ENCODE measurements at places on chromosomes 1 and 21.

DNA sequence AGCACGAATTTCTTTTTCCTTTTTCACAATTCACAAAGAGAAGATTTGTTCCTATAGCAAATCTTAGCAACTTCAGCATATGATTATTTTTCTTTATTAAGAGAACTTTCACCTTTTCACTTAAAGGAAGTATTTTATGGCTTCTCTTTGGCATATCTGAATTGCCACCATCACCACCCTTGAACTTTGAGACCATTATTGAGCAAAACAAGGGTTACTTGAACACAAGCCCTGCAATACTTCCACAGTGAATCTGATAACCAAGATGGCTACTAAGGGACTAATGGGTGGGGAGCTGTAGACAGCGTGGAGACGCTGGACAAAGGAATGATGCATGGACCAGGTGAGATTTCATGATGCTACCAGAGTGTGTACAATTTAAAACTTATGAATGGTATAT, 815.0 kb downstream of the LRRIQ3 start:
- no peak for DNase-seq

DNA sequence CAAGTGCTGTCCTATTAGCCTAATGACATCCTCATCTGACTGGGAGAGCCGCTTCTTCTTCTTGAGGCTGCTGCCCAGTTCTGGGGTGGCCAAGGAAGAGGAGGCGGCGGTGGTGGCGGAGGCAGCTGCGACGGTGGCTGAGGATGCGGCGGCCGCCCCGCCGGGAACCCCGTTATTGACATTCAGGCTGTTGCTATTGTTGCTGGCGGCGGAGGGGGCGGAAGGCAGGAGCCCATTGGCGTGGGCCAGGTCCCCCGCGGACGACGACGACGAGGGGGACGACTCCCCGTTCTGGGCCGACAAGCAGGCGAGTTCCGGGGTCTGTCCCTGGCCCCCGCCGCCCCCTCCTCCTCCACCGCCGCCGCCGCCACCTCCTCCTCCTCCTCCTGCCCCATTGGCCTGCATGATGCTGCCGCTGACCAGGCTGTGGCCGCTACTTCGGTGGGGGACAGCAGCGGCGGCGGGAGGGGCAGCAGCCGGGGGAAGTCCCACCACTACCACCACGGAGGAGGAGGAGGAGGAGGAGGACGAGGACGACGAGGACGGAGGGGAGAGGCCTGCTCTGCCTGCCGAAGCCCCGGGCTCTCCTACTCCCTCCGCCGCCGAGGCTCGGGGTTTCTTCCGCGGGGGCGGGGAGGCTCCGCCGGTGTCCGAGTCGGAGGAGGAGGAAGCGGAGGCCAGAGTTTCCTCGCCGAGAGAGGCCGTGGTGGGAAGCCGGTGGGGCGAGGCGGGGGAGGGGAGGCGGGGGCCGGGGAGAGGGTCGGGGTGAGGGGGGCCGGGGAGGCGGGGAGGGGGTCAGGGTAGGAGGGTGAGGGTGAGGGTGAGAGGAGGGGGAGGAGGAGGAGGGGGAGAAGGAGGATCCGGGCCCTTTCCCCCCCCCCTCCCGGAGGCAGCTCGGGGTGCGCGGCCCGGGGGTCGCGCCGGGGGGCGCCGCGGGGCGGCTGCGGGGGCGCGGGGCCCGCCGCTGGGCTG, 610 bp downstream of the WDR26 start:
- peak; percentile 31 for DNase-seq

- DNase-seq: peak; percentile 95
Measured at GRCh38 chr21:46295996-46296752, 10.0 kb downstream of the YBEY start.

DNA sequence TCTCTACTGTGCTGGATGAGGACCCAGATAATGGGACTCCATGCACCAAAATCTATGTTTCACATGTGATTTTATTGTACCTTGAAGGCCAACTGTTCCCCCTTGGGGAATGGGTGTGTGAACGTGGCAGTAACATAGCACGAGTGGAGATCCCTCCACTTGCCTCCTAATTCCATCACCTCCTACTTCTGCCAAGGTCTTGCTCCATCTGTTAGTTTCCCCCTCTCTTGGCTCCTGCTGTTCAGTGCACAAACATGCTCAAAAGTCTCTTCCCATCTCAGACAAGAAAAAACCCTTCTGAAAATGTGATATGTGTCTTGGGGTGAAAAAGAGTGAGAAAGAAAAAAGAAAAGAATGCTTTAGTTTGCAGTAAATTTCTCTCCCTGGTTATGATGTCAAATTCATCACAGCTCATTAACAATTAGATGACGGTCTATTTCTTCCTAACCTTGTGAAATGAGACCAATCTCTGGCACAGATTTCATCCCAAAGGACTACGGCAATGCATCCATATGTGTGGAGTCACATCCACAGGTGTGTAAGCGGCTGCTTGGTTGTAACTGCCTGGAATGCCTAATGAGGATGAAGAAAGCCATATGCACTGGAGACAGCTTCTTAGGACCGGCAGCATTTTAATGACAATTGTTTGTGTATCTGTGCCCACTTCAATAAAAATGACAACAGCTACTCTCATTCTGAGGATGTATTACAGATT, 79.3 kb upstream of the DIRAS3 start:
- no peak for DNase-seq

DNA sequence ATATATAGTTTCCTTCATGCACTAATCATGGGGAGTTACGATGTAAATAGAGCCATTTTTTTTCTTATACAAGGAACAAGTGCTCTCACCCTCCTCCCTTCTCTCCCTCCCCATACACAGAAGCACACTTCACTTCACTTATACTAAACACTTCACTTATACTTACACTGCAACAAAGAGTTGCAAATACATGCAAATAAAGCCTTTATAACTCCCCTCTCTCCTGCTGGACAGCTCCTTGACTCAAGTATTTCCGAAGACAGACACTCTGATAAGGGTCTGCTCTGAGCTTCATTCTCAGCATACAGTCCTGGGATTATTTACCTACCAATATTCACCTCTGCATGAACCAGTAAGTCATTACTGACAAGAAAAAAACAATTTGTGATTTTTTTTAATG, 35.6 kb upstream of the ERG start:
- DNase-seq: no peak

DNA sequence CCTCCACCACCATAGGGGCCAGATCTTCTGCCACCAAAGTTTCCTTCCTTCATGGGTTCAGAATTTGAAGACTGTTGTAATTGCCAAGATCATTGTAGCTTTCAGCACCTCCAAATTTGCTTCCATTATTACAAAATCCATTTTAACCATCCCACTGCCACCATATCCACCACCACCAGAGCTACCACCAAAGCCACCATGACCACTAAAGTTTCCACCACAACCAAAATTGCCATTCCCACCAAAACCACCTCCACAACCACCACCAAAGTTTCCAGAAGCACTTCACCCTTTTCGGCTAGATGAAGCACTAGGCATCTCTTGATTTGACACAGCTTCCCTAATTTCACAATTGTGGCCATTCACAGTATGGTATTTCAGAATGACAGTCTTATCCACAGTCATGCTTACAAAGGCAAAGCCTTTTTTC, 45.2 kb downstream of the SLC30A7 start:
- DNase-seq: no peak

GRCh38 chr1:183592733-183593132, 2.5 kb upstream of the NCF2 start:
- no peak for DNase-seq

GRCh38 chr1:207938016-207938415, 27.1 kb upstream of the CD34 start:
- peak; percentile 41 for DNase-seq

DNA sequence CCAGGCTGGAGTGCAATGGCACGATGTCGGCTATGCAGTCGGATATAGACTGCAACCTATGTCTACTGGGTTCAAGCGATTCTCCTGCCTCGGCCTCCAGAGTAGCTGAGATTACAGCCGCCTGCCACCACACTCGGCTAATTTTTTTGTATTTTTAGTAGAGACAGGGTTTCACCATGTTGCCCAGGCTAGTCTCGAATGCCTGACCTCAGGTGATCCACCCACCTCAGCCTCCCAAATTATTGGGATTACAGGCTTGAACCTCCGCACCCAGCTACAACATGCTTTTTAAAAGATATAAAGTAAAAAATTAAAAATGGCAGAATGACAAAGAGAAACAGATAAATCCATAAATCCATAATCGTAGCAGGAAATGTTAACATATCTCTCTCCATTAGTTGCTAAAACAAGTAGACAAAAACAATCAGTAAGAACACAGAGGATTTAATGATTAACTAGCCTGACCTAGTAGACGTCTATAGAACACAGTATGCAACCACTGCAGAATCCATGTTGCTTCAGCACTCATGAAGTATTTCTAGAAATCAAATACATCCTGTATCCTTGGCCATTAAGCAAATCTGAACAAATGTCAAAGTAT, 59.9 kb upstream of the SPOCD1 start:
- no peak for DNase-seq

GRCh38 chr1:245790441-245790840, 635.7 kb downstream of the KIF26B start:
- no peak for DNase-seq

- DNase-seq: no peak
Measured at GRCh38 chr1:1250786-1251284, 4.3 kb upstream of the C1QTNF12 start.

- DNase-seq: peak; percentile 49
Measured at GRCh38 chr1:27603309-27603680, 649 bp downstream of the AHDC1 start.

- no peak for DNase-seq
Measured at GRCh38 chr1:35672116-35672515, 30.8 kb upstream of the PSMB2 start.

DNA sequence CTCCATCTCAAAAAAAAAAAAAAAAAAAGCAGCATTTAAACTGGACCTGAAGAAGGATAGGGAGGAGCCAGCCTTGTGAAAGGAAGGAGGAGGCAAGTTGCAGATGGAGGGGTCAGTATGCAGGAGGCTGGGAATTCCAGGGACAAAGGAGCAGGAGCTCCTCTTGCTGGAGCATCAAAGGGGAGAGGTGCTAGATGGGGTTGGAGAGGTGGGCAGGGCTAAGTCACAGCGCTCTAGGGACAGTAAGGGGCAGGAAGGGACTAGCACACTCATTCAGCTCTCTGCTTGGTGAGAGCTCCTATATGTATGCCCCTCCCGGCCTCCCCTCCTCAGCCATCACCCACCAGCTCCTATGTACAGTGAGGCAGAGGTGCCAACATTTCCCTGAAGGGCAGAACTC, 26.8 kb downstream of the MAP7D1 start:
- DNase-seq: no peak

- DNase-seq: no peak
Measured at GRCh38 chr1:73813716-73814115, 384.3 kb downstream of the LRRIQ3 start.

DNA sequence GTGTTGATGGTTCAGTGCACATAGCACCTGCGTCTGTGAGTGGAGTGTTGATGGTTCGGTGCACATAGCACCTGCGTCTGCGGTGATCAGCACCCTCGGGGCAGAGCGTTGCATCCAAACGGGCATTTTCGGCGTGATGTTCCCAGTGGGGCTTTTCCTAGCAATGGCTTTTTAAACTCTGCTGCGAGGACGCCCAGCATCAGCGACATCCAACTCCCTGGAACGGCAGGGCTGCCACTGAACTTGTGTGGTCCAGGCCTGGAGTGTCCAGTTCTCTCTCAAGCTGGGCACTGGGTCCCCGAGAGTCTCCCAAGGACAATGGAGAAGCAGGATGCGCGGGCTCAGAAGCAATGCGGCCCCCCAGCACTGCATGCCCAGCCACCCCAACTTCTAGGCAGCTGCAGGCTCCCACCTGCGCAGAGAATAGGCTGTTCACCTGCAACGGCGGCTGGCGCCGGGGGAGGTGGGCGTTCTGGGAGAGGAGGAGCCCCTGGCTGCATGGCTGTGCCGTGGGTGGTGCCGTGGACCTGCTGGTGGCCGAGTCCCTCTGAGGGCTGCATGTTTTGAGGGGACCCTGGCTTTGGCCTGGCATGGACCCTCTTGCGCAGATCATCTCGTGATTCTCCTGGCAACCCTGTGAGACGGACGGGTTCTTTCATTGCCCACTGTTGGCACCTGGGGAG, 10.1 kb upstream of the C1orf174 start:
- no peak for DNase-seq

- DNase-seq: no peak
Measured at GRCh38 chr1:33962061-33962460, 98.2 kb downstream of the HMGB4 start.

DNA sequence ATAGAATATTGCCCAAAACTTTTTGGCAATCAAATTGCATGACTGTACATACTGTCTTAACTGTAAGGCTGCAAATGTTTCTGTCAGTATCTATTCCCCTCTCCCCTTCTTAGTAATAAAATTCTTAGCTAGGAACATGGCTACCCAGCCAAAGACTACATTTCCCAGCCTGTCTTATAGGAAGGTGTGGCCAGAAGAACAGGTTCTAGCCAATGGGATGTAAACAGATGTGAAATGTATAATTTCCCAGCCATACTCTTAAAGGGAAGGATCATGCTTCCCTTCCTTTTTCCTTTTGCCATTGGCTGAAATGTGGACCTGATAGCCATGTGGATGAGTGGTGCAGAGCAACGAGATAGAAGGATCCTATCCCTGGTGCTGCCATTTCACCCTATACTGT, 7.0 kb upstream of the HIVEP3 start:
- peak; percentile 19 for DNase-seq

- no peak for DNase-seq
Measured at GRCh38 chr1:173414539-173415226, 62.5 kb upstream of the PRDX6 start.

- no peak for DNase-seq
Measured at GRCh38 chr1:247496581-247497285, 38.8 kb upstream of the OR2B11 start.

- no peak for DNase-seq
Measured at GRCh38 chr1:33738536-33738935, 125.3 kb upstream of the HMGB4 start.

DNA sequence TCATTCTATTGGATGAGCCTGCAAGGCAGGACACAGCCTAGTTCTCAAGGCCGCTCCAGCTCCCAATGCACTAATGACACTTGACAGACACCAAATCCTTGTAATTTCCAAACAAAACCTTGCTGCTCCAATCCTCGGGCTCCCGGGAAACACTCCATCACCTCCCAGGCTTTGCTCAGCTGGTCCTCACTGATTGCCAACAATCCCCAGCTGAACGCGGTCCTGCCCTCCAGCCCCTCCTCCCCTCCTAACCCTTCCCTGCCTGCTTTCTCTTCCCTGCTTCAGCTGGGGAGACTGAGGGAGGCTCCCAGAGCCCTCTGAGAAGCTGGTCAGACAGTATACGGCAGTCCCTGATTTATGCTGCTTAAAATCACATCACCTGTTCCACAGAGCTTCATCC, 114.4 kb upstream of the TNR start:
- DNase-seq: no peak

DNA sequence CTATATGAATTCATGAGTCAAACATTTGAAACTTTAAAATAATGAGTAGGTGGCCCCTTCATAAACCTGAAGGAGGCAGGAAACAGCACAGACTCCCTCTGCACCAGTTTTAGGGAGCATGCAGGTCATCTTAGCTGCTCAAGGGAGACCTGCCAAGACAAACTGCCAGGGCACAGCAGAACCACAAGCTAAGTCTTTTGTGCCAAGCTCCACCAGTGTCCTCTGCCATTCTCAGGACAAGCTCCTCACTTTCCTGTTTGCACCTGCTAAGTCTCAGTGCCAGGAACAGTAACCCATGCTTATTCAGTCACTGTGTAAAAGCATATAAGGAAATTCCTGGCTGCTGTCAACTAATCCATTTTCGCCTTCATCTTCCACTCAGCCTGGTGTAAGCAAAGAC, 368.9 kb downstream of the SEC16B start:
- no peak for DNase-seq

GRCh38 chr1:215517441-215517891, 49.6 kb upstream of the KCTD3 start:
- DNase-seq: no peak

GRCh38 chr1:3924825-3925220, 24.8 kb upstream of the C1orf174 start:
- no peak for DNase-seq

GRCh38 chr1:51621161-51621560, 4.3 kb downstream of the OSBPL9 start:
- DNase-seq: no peak
